ENCODE measurements at places on chromosomes 2 and 18. TPM values are rescaled to one million over a fixed set of nuclear protein-coding genes. Genes with fewer than 3 reads are reported as not detected.

The SLC38A11 gene
- total RNA-seq = 1.5 TPM

The IL1A gene
- total RNA-seq = not detected

The DPP10 gene
- 0.20 TPM for total RNA-seq

The PROC gene
- total RNA-seq = not detected

The SLC66A3 gene
- total RNA-seq = 120 TPM
